ENCODE measurements at places on chromosomes 13 and 19. TPM values are rescaled to one million over a fixed set of nuclear protein-coding genes. Genes with fewer than 3 reads are reported as not detected.

GPC6 gene
- total RNA-seq: 0.88 TPM

ZNF581 gene
- total RNA-seq: 13.9 TPM

KLC3 gene
- not detected for total RNA-seq

CEACAM3 gene
- total RNA-seq: not detected

FCER2 gene
- not detected for total RNA-seq

REEP6 gene
- total RNA-seq: 1.1 TPM

C13orf46 gene
- 0.69 TPM for total RNA-seq

RFPL4A gene
- not detected for total RNA-seq

CIC gene
- total RNA-seq: 39.9 TPM

CEBPG gene
- 44.9 TPM for total RNA-seq

HS6ST3 gene
- total RNA-seq: 1.9 TPM

GPR12 gene
- not detected for total RNA-seq

RAD23A gene
- 618 TPM for total RNA-seq

CFAP97D2 gene
- not detected for total RNA-seq

PNMA8B gene
- 0.15 TPM for total RNA-seq

LINGO3 gene
- not detected for total RNA-seq

PLEKHF1 gene
- total RNA-seq: 122 TPM

EFNA2 gene
- total RNA-seq: not detected

SERPINE3 gene
- total RNA-seq: not detected

LILRB3 gene
- 7.1 TPM for total RNA-seq

SPACA4 gene
- not detected for total RNA-seq

RDH8 gene
- total RNA-seq: not detected

PTGIR gene
- total RNA-seq: 1.5 TPM

KIR3DL2 gene
- total RNA-seq: not detected

CGB5 gene
- not detected for total RNA-seq

IFI30 gene
- 19.2 TPM for total RNA-seq

LILRB2 gene
- 1.3 TPM for total RNA-seq

RGL3 gene
- total RNA-seq: 7.0 TPM

DUXA gene
- total RNA-seq: not detected

IRGC gene
- not detected for total RNA-seq

ZNF99 gene
- total RNA-seq: not detected

PEG3 gene
- 0.72 TPM for total RNA-seq

ZNF135 gene
- total RNA-seq: 0.73 TPM

DIRAS1 gene
- total RNA-seq: not detected

CLDND2 gene
- total RNA-seq: not detected

IGSF23 gene
- not detected for total RNA-seq

CD209 gene
- total RNA-seq: 1.1 TPM

FCGBP gene
- 5.3 TPM for total RNA-seq

APOE gene
- 36.5 TPM for total RNA-seq

PDX1 gene
- total RNA-seq: not detected

PSG3 gene
- total RNA-seq: not detected

CDC16 gene
- total RNA-seq: 20.0 TPM

FLT3LG gene
- total RNA-seq: 1.0 TPM

NLRP7 gene
- not detected for total RNA-seq

SIGLEC8 gene
- not detected for total RNA-seq

KASH5 gene
- not detected for total RNA-seq

CCDC159 gene
- 1.7 TPM for total RNA-seq

BIVM gene
- total RNA-seq: 20.1 TPM

RNF17 gene
- total RNA-seq: 0.23 TPM

LRP3 gene
- total RNA-seq: 18.3 TPM

VSIG10L gene
- total RNA-seq: 0.22 TPM

FAM124A gene
- total RNA-seq: 0.66 TPM

TEX29 gene
- total RNA-seq: not detected

DACH1 gene
- total RNA-seq: 0.98 TPM

Measured in gastrocnemius medialis (tissue), 4 donors.